ENCODE measurements at places on chromosomes 11 and 22.

- DNase-seq: no peak
These were observed 8.5 kb downstream of the RAB3IL1 start for GRCh38 chr11:61908730-61909316.

DNA sequence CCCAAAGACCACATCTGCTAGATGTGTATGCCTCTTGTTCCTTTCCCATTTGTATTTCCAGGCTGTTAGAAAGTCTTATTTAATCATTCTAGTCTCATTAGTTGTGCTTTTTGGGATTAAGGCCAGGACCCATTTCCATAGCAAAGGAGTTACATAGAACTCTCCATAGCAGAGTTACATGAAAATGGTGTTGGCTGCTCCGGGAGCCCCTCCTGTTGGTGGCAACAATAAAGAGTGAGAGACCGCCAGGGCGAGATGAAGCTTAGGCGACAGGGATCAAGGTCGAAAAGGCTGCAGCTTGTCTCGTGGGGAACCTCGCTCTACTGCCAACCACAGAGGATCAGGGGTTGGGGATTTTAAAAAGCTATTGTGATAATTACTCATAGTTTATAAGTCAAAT is 58.3 kb downstream of the GRIK4 start:
- no peak for DNase-seq

- no peak for DNase-seq
These were observed 48.1 kb upstream of the CWF19L2 start for GRCh38 chr11:107505647-107506225.

DNA sequence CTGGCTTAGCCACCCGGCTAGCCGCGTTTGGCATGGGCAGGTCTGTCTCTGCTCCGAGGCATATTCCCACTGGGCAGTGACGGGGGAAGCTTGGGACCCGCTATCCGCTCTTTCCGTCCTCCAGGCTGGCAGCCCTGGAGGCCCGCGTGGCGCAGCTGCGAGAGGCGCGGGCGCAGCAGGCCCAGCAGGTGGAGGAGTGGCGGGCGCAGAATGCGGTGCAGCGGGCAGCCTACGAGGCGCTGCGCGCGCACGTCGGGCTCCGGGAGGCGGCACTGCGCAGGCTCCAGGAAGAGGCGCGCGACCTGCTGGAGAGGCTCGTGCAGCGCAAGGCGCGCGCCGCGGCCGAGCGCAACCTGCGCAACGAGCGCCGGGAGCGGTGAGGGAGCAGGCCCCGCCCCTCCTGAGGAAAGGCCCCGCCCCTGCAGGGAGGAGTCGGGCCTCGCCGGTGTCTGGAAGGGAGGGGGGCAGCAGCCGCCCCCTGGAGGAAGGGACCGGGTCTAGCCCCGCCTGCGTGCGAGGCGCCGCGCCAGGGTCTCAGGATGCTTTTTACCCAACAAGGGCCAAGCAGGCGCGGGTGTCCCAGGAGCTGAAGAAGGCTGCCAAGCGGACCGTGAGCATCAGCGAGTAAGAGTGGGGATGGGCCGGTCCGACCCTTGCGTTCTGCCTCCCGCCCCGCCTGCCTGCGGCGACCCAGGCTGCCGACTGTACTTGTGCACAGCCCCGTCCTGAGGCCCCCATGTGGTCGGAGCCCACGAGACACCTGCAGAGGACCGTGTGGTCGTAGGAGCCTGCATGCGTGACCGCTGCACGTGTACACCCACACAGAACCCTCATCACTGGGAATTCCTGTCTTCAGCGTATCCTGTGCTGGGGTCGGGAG is 7.9 kb downstream of the ATG16L2 start:
- peak; percentile 86 for DNase-seq

GRCh38 chr11:67366546-67366945 is 6.9 kb downstream of the CLCF1 start:
- no peak for DNase-seq

- DNase-seq: peak; percentile 11
These were observed 71.0 kb downstream of the SYN3 start for GRCh38 chr22:32987081-32987631.

GRCh38 chr11:73196576-73196975 is 21.5 kb upstream of the P2RY2 start:
- DNase-seq: no peak

GRCh38 chr11:118524356-118524755 is 2.9 kb upstream of the TTC36 start:
- DNase-seq: no peak

DNA sequence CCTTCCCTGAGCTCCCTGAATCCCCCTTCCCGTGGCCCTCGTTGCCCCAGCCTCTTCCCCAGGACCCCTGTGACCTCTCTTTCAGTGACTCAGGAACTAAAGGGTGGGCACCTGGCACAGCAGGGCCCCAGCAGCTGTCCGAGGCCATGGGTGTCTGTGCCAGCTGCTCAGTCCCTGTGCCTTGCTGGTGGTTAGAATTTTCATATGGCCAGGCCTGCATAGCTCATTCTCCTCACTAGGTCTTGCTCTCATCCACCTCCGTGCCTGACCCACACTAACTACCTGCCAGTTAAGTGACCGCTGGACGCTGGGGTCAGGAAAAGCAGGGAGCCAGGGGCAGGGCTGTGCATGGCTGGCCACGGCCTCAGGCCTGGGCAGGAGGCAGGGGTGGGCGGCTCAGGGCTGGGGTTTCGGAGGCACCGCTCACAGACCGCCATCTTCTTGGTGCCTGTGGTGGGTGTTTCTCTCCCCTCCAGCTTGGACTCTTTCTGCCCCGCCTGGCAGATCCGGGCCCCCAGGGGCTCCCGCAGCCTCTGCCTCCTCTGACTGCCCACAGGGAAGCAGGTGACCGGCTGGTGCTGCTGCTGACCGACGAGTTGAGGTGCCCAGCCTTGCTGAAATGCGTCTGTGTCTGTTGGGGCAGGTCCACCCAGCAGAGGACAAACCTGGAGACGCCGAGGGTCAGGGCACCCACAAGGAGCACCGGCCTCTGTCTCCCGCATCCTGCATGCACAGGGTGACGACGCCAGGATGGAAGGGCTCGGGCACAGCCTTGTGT is 20.3 kb downstream of the MRGPRD start:
- no peak for DNase-seq

DNA sequence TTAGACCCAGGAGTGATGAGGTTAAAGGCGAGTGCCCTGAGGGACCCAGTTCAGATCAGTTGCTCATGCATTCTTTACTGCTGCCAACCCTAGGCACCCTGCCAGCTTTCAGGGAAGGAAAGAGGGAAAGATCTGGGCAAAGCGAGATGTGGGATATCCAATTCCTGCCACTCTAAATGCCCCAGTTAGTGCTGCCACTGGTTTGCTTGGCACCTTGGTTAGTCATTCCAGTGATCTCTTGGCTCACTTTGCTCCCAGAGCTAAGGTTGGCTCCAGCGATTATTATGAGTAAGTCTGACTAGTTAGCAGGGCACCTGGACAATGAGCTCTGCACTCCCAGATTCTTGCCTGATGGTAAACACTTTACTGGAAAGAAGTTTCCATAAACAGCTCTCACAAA is 85.0 kb downstream of the INSC start:
- peak; percentile 29 for DNase-seq

DNA sequence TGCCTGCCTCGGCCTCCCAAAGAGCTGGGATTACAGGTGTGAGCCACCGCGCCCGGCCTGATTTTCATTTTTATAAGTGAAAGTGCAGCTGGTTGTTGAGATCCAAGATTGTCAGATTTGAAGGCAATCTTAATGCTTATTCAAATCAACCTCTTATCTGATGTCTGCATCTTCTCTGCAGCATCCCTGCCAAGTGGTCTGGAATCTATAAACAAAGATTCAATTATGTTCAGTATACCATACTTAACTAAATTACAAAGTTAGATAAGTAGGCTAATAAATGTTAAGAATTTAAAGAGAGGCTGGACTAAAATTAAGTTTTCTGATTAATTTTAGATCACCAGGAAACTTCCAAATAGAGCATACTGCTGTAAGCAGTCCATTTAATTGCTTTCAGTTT is 53.8 kb downstream of the POLD3 start:
- DNase-seq: peak; percentile 40

DNA sequence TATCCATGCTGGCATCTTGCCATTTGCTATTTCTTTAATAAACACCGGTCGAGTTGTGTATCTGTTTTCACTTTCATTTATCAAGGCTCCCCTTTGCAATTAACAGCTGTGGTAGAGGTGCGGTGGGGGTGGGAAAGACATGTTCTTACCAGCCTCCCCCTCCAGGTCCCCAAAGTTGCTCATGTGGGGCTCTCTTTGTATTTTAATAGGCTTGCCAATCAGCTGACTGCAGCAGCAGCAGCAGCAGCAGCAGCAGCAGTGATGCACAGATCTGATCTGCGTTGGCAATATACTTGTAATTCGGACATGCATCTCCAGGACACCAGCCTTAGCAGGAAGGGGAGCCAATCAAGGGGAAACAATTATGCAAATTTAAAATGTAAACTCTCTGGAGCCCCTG is 40.3 kb upstream of the E2F8 start:
- DNase-seq: no peak

DNA sequence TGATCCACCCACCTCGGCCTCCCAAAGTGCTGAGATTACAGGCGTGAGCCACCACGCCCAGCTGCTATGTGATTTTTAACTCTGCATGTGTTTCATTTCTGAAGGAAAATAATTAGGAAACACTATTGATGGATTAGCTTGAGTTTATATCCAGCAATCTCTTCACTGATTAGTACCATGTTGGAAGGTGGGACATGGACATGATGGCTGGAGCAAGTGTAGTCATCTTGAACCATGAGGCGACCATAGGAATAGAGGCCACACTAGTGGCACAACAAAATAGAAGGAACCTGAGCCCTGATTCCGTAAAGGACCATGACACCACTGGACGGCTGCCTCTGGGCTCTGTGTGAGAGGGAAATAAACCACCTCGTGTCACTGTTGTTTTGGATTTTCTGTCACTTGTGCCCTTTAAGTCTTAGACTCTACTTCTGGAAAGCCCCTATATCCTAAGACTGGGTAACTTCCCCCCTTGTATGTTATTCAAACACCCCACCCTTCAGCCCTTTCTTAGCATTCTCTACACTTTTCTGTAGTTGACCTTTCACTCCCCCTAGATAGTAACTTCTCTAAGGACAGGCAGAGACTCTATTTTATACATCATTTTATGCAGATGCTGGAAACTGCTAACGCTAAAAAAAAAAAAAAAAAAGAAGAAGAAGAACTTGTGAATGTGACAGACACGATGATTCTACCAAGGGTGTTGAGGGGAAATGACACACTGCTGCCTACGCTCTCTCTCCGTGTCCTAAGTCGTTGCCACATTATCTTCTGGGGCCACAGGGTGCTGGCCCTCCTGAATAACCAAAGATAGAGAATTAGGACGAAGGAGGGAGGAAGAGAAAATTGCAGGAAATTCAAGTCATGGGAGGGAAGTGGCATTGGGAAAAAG is 2.7 kb upstream of the VPS37C start:
- DNase-seq: no peak

DNA sequence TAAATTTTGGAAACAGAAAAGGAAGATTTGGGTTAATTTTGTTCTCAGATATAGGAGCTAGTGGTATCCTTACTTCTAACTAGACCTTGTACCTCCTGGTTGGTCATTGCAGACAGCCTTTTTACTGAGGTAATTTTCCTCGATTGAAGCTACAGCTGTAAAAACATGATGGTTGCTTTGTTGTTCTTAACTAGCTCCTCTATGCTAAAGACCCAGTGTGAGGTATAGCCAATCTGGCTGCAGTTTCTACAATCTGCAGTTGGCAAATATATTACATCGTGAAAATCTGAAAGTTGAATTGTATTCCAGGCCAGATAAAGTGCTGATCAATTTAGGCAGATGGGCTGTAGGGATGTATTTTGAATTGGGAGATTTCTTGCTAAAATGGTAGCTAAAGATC is 116.5 kb downstream of the AASDHPPT start:
- no peak for DNase-seq

DNA sequence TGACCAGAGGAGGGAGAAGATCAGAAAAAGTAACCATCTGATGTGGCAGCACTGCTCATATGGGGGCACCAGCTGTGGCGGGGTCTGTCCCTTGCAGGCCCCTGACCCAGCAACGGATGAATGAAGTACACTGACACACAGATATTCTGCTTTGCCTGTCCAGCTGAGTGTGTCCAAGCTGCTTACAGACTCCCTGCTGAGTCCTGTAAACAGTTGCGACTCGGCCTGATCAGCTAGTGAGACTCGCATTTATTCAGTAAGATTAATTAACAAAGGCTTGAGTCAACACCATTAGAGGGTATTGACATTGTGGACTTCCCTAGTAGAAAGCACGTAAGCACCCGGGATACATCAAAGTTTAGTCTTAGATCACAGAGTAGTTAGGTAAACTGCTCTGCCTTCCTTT is 15.3 kb upstream of the OR10D3 start:
- no peak for DNase-seq

GRCh38 chr22:22883090-22883727 is 4.4 kb upstream of the IGLL5 start:
- no peak for DNase-seq

- no peak for DNase-seq
These were observed 46.5 kb downstream of the FEZ1 start for GRCh38 chr11:125449565-125449964.

DNA sequence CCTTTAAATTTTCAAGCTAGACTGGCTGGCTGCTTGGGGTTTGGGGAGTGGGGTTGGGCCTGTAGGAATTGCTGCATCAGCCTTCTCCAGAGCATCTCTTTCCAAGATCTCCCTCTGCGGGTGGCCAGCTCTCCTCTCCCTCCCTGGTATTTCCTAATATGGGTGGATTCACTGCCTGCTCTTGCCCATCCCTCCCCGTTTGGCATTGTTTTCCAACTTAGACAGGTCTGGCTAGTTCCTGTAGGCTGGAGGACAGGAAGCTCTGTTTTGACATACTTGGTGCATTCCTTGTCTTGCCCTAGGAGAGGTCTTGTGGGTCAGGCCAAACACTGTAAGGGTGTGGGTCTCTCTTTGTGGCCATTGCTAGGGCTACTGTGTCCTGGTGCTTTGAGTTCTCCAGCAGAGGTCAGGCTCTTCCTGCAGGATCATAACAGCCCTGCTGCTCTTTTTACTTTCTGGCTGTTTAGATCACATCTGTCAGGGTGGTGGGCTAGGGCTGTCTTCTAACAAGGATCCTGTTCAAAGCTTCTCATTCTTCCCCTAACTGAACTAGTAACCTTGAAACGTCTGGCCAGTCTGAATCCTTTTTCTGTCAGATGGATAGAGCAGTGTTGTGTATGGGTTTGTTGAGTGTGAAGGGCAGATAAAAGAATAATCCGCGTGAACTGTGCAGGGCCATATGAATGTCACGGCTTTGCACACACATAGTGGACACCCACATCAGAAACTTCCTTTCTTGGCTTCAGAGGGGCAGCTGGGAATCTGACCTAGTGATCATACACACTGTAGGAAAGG is 18.3 kb upstream of the MICALL1 start:
- peak; percentile 97 for DNase-seq

DNA sequence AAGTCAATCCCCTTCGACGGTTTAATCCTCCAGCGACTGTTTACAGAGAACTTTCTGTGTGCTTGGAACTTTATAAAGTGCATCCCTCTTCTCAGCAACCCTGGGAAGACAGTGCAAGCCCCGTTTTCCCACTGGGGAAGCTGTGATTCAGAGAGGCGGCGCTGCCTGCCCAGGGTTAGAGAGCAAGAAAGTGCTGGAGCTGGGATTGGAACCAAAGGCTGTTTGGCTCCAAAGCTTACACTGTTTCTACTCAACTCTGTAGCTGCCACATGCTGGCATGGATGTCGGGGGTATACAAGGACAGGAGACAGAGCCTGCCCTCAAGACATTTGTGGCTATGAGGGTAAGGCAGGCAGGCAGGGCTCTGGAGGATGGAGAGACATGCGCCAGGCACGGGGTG is 13.0 kb downstream of the FBLN1 start:
- no peak for DNase-seq
